ENCODE measurements at places on chromosomes 16 and 17.

DNA sequence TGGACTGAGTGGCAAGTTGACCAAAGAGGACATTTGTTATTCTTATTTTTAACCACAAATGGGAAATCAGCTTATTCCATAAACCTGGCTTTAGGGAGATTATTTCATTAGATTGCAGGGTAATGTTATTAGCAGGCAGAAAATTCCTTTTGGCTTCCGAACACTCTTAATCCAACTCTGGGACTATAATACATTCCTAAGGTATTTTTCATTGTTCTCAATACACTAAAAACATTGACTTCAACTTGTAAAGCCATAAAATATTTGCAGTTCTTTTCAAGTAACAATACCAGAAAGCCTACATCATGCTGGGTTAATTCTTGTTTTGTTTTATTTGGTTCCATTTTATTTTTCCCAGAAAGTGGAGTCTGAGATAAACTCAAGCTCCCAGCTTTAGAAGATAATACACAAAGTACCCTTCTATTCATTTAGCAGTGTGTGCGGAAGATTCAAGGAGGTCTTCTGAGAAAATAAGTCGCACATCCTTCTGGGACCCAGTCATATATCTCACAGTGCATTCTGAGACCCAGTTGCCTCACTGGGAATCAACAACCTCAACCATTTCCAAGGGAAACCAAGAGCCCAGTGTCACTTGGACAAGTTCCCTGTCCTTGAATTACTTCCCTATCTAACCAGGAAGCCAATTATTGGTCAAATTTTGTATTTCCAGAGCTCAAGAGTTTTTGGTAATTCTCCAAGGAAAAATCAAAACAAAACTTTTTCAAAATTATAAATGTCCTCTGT is 389.6 kb upstream of the DYNLRB2 start:
- no peak for DNase-seq

DNA sequence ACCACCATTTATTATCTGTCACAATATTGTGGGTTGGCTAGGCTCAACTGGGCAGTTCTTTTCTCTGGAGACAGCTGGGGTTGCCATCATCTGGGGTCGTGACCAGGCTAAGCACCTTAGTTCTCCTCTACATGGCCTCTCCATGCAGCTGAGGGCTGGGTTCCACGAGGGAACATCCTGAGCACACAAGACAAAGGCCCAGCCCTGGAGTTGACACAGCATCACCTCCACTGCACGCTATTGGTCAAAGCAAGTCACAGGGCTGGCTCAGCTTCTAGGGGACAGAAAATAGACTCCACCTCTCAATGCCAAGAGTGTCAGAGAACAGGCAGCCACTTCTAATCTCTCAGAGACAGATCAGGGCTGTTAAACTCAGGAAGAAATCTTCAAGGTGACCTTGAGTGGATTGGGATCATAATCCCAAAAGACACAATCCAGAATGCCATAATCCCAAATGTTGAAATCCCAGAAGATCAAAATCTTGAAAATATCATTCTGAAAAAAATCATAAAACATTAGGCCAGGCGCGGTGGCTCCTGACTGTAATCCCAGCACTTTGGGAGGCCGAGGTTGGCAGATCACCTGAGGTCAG is 13.0 kb upstream of the USP10 start:
- DNase-seq = no peak

- DNase-seq = no peak
These were observed 78.4 kb upstream of the GSE1 start for GRCh38 chr16:85534536-85535351.

- no peak for DNase-seq
These were observed 89.2 kb downstream of the ABR start for GRCh38 chr17:1090465-1091189.

DNA sequence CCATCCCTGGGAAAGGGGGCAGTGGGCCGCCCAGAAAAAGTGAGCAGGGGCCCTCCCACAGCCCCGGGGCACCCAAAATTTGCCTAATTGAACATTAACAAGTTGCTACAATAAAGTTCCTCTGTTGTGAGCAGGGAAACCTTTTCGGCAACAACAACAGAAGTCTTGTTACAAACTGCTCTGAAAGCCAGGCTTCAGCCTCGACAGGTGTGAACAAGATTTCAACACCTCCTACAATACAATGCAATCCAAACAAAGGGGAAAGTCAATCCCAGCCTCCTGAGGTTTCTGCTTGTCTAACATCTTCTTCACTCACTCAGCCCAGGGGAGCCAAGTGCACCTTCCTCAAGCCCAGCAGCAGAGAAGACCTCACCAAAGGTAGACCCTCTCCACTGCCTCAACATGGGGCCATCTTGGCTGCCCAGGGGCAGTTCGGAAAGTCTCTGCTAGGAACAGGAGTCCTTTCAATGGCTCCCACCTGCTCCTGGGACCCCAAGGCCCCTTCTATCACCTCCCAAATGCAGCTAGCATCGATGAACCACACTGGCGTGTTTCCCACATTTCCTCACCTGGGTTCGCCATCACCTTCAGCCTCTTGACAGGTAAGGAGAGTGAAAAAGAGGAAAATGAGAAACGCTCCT is 19.1 kb downstream of the ZFHX3 start:
- no peak for DNase-seq

GRCh38 chr16:84132527-84133285 is 12.3 kb downstream of the HSDL1 start:
- DNase-seq = no peak

DNA sequence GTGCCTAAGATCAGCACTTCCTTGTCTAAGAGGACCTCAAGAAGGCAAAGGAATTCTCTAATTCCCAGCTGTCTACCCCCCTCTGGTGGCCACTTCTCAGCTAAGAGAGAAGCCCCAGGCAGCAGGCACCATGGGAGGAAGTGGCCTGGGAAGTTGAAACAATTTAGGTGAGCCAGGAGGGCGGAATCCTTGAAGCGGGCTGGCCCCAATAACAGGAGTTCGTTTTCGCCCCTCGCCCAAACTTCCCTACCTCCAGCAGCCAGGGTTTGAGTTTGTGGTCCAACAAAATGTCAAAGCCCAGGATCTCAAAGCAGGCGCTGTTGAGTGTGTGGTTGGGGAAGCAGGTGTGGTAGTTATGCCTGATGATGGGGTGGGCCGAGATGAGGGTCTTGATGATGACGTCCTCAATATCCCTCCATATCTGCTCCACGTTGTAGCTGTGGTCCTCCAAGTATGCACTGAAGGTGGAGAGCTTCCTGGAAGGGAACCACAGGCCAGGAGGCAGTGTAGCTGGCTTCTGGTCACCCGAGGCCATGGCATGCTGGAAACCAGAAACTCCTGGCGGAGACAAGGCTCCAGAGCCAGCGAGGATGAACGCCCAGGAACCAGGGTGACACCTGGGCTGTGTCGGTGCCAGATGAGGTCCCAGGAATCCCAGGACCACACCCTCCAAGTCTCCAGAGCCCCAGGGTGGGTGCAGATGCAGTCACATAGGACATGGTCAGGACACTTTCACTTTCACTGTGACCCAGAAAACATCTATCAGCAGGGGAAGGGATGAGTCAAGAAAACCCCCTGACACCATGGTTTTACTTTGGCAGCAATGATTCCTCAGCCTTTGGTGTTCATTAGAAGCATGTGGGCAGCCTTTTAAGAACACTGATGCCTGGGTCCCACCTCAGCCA is 25.6 kb downstream of the TTLL6 start:
- peak; percentile 78 for DNase-seq

DNA sequence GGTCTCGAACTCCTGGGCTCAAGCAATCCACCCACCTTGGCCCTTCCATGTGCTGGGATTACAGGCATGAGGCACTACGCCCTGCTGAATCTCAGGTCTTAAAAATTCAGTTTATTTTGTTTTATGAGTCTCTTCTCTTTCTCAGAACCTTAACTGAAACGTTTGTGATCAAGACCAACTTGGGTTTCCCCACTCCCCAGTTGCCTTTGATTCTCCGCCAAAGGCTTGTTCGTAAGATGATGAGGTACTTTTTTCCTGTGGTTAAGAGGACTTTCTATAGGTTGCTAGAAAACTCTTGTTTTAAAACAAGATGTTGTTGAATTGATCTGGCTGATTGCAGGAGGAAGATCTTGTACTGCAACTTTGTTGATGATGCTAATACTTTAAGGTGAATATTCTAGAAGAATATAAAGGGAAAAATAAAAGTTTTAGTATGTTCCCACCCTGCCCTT is 11.7 kb downstream of the ABCC1 start:
- DNase-seq = no peak

DNA sequence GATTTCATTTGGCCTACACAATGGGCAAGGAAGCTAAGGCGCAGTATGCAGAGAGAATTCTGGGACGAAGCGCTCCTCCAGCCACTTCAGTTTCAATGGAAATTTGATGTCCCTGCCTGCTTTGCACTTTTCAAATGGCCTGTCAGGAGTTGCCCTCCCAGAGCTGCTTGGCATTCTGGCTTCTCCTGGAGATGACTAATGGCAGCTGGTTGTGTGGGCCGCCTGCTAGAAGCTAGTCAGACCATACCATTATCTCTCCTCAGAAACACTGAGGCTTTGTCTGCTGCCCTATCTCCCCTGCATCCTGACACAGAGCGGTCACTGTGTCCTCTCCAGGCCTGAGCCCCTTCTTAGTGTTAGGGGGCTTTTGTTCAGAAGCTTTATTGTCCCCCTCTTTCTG is 180.1 kb downstream of the SPECC1 start:
- no peak for DNase-seq
